ENCODE measurements at places on chromosomes 4 and X. TPM values are rescaled to one million over a fixed set of nuclear protein-coding genes. Genes with fewer than 3 reads are reported as not detected.
A peak's percentile ranks its signal among the peaks of the same experiment; 100 is the strongest.

- no peaks in the 10 kb centered on the region for H3K27me3 ChIP-seq
- H3K27ac ChIP-seq: no peak overlapping the region
- H3K4me3 ChIP-seq: no peak overlapping the region
- no peaks in the 10 kb centered on the region for H3K4me1 ChIP-seq
- H3K36me3 ChIP-seq: no peaks in the 10 kb centered on the region
- DNase-seq: peak; percentile 50
Observed at GRCh38 chr4:80610845-80611677, 275.5 kb downstream of the CFAP299 start.

The MAGEC3 gene
- total RNA-seq: not detected

GRCh38 chr4:76182463-76182862 lies 31.2 kb downstream of the SCARB2 start:
- no peak overlapping the region for H3K27ac ChIP-seq
- H3K4me1 ChIP-seq: no peaks in the 10 kb centered on the region

DNA sequence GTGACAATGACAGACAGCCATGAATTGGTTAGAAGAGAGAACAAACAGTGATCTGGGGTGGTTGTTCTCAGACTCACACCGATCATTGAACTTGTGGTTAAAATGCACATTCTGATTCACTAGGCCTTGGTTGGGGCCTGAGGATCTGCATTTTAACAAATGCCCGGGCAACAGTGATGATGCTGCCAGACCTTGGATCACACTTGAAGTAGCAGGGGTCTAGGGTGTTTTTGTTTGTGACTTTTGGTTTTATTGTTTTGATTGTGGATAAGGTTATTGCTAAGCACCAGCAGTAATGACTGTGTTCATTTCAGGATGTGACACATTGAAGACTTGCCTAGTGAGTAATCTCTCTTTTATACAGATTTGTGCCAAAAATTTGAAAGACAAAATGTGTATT lies 36.5 kb downstream of the TXLNG start:
- no peaks in the 10 kb centered on the region for H3K27me3 ChIP-seq
- no peak overlapping the region for H3K4me3 ChIP-seq

The OTC gene
- not detected for total RNA-seq

DNA sequence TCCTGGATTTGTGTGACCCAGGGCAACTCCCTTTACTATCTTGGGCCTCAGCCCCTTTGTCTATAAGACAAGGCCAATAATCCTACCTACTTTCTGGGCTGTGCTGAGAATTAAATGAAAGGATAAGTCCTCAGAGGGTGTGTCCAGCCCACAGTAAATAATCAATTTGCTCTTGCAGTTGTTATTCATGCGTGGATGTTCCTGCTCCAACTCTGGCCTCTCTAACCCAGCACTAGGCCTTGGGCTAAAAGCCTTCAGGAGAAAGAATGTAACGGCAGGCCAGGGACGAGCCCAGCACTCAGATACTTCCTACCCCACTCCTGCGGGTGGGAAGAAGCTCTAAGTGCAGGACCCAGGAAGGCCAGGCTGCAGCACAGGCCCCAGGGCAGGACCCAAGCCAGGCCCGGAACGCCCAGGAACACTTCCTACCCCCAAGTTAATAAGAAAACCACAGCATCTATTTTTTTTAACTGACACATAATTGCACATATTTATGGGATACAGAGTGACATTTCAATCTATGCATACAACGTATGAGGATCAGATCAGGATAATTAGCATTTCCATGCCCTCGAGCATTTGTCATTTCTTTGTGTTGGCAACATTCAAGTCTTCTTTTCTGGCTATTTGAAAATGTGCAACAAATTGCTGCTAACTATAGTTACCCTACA lies 179.6 kb upstream of the RBPJ start:
- peak overlapping the region; percentile 60 for H3K27ac ChIP-seq
- H3K4me1 ChIP-seq: peaks cover 8% of the 10 kb centered on the region

DNA sequence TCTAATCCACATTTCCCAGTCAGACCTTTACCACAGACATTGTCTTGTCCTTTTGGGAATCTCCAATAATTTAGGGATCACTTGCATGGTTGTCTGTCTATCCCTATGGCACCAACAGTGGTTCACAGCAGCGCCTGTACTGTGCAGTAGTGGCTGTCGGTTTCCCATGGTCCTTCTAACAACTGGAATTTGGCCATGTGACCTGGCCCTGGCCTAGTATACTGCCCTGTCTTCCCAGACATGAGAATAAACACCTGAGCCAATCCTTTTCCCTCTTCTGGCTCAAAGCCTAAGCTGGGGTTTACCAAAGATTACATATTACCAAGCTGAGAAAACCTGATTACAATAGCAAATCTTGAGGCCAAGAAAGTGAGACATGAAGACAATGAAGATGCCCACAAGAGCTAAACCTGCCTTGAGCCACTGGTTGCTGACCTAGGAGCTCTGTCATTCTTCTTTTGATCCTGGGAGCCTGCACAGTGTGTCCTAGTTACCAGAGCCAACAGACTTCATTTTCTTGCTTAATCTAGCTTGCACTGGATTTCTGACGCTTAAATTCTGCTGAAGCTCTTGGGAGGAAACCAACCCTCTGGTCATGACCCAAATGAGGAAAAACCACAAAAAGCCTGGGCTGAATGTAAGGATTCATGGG lies 92.1 kb downstream of the SCD5 start:
- no peaks in the 10 kb centered on the region for H3K36me3 ChIP-seq
- H3K27me3 ChIP-seq: no peaks in the 10 kb centered on the region
- H3K4me3 ChIP-seq: no peak overlapping the region
- peak; percentile 50 for DNase-seq
- no peaks in the 10 kb centered on the region for H3K4me1 ChIP-seq
- no peak overlapping the region for H3K27ac ChIP-seq

Measured in fibroblast of lung (primary cell).